ENCODE measurements at places on chromosomes 2 and 18.

DNA sequence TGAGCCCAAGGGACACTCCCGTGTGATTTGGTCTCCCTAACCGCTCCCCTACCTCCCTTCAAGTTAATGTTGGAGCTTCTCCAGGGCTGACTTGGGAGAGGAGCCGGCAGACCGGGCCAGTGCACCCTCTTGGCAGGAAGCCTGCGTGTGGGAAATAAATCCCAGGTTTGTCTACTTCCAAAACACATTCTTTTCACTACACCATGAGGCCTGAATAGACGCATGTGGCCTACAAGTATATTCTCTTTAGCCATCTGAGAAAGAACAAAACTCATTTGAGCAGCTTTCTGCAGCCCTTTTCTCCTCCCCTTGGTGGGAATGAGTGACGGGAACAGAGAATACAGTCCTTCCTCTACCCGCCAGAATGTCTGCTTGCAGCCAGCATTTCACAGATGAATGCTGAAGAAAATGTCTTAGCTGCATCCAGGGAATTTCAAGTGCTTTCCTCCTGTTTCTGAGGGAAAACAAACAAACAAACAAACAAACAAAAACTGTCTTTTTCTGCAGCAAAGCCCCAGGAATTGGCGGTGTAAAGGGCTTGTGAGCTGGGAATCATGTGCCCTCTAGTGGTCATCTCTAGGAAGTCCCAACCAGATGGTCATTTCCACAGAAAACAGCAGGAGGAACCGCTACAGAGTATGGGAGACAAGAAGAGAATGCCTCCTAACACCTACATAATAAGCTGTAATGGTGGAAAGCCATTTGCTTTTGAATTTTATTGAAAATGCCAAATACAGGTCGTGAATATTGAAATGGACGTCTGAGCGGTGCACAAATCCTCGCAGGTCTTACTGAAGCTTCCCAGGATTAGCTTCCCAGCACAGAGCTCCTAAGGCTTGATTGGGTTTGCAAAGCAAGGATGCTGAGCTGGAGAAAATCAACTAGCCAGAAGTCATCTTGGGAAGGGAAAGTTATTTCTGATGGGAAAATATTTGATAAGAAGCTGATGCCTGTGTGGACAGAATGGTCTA is 41.2 kb upstream of the DAPL1 start:
- peak; percentile 47 for DNase-seq

DNA sequence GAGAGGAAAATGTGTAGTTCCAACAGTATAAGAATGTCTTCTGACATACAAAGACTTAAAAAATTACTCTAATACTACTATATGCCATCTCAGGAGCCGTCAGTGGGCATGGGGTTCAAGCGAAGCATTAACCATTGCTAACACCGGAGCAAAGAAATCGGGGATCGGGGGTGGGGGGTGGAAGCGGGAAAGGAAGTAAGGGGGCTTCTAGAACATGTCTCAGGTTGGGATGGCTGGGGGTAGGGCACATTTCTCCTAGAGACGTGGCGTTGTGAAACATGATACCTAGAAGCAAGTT is 702 bp downstream of the LMAN1 start:
- DNase-seq: no peak

- DNase-seq: peak; percentile 37
Measured at GRCh38 chr18:3603421-3604234, 153.7 kb downstream of the TGIF1 start.

- no peak for DNase-seq
Measured at GRCh38 chr2:30356071-30356470, 91.0 kb upstream of the LCLAT1 start.

DNA sequence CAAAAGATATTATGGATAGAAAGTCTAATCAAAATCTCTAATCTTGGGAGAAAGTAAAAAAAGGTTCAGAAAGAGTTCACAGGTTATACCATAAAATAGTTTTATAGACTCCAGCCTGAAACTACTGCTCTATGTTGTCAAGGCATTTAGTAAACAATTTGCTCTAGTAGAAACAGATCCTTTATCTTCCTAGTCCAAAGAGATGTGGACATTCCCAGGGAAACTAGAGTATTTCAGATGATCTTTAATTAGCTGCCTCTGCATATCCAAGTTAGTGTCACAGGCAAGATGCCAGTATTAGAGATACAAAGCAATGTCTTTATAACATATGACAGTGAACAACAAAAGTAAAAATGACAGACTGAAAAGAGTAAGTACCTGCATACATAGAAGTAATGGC is 708.6 kb downstream of the CCDC85A start:
- DNase-seq: no peak

DNA sequence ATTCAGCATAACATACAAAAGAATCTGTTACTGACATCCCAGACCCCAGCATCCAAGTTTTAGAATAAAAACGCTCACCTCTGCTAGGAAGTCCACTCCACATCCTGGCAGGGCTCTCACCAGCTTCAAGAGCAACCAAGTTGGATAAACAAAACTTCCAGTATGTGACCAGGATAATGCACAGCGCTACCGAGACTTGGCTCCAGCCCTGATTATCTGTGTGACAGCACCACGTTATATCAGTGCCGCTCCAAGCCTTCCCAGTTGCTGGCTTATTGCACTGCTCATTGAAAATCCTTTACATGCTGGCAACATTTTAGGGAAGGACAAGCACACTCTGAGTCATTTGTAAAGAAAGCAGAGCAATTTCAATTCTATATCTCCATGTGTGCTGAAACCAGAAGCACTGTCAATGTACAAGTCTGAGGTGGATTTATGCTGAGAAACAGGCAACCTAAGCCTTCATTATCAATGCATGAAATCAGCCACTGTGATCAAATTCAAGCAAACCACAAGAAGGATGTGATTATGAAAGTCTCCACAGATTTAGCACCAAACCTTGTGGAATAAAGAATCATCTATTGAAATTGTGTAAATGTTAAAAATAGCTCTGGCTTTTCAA is 115.7 kb downstream of the ZNF385B start:
- DNase-seq: no peak

DNA sequence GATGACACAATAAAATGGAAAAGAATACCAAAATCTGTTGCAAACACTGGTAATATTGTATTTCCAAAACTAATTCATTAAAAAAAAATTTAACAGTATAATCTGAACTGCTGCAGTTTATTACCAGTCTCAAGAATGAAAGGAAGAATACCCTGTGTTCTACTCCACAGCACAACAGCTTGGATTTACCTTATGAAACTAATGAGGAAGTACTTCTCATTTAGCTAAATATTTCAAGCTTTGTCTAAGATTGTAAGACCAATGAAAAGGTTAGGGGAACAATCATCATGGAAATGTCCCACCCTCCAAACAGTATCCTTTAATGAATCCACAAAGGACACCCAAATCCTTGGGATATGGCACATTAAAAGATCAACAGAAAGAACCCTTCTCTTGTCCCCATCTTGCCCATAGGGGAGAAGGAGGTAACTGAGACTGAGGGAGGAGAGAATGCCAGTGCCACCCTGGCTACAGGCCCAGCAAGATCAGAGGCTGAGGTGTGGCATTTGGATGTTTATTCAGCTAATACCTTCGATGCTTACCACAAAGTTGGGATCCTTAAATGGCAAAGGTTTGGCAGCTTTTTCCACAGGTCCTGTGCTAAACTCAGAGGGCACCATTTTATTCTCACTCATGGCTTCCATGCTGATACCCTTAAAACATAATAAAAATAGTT is 17.7 kb downstream of the INO80C start:
- no peak for DNase-seq

GRCh38 chr2:207513551-207514257 is 16.1 kb upstream of the CREB1 start:
- no peak for DNase-seq

- DNase-seq: no peak
Measured at GRCh38 chr2:193315428-193316091, 1120.8 kb upstream of the TMEFF2 start.

DNA sequence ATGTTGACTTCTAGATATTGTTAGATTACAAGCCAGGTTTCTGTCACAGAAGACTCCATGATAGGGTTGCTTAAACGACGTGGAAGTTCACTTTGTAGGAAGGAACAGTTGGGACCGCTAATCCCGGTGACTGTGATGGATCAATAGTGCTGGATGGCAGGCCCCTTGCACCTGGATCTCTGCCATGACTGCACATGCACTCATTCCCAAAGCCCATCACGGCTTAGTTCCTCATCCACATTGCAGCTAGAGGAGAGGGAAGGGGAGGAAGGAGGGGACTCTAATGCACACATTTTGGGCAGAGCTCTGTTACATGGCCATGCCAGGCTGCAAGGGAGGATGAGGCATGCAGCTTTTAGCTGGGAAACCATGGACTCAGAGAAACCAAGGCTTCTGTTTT is 773.7 kb upstream of the RAB6C start:
- no peak for DNase-seq

DNA sequence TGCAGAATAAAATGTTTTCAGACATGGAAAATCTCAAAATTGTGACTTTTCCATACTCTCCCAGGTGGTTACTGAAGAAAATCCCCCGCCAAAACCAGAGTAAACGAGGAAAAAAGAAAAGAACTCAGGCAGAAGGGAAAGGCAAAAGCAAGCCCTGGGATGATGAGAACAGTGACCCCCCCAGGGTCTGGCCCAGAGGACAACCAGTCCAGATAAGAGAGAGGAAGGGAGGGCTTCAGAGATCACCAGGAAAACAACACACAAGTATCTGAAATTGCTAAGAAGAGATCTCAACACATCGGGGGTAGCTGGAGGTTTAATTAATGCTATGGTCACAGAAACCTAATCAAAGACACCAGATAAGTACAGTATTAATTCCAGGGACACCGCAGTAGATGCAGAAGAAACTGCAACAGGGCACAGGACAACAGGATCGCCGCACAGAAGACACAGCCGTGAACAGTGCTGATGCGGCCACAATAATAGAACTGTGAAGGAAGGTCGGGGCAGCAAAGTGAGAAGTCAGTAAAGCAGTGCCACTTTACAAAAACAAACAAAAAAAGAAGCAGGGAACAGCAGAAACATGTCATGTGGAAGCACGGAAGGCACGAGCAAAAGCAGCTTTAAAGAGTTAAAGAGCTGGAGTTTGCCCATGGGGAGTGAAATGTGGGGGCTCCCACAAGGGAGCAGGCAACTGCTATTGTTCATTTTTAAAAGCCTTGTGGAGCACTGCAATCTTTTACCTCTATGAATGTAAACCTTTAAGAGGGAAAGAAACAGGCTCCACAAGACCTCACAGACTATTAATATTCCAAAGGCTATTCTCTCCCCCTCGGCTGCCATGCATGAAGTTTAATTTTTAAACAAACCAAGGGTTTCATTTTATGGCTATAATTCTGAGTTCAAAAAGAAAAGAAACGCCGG is 28.4 kb downstream of the FAM168B start:
- no peak for DNase-seq

DNA sequence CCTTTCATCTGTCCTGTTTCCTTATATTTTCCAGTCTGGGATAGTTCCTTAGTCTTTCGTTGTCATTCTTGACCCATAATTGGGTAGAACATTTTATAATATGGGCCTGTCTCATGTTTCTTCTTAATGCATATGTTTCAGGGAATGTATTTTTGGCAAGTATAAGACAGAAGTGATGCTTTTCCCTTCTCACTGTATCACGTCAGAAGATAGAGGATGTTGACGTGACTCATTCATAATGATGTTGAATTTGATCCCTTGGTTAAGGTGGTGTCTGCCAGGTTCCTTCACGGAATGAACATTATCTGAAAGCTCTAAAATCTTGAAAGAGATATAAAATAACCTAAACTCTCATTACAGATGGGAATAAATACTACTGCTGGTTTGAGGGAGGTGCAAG is 18.8 kb downstream of the CDH7 start:
- DNase-seq: no peak

DNA sequence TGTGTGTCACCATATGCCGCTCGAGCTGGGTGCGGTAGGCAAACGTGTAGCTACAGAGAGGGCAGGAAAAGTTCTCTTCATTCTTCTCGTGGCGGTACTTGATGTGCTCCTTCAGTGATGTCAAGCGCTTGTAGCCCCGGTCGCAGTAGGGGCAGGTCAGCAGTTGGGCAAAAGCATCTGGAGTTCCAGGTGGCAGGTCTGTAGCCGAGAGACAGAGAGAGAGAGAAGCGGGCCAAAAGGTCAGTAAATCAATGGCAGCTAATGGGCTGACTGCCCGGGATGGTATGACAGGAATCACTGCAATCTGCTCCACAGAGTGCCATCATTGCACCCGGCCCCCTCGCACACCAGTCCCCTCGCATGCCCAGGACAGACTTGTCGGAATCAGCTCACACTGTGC is 116.0 kb downstream of the ZEB2 start:
- DNase-seq: no peak

GRCh38 chr2:189199797-189200196 is 20.2 kb upstream of the COL5A2 start:
- no peak for DNase-seq

GRCh38 chr2:221137385-221137784 is 434.7 kb downstream of the EPHA4 start:
- no peak for DNase-seq

DNA sequence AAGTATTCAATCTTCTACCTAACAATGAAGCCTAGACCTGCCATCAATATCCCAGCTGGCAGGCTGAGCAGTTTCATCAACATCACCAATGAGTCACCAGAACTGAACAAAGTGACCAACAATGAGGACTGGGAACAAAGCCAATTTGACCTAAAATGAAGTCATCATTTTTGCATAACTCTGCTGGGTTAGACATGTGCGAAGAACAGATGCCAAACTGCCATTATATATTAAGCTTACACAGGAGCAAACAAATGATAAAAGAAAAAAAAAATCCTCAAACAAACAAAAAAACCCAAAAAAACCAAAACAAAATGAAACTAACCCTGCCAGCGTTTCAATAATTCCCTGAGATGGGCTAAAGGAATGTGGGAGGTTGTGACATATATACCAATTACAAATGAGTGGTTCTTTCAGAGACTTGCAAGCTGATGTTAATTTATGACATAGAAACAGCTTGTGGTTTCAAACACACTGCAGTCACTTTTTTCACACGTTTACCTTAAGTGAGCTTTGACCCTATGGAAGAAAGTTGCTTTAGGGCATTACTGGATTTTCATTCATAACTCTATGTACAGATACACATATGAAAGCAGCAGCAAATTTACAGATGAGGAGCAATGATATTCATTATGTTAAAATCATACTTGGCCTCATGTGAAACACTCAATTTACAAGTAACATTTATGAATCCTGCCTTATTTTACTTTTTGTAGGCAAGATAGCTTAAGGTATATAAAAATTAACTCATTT is 56.9 kb upstream of the CCDC141 start:
- DNase-seq: no peak

- peak; percentile 57 for DNase-seq
Measured at GRCh38 chr2:181306785-181307184, 150.4 kb upstream of the ITGA4 start.
